ENCODE measurements at places on chromosomes 6 and 20.

DNA sequence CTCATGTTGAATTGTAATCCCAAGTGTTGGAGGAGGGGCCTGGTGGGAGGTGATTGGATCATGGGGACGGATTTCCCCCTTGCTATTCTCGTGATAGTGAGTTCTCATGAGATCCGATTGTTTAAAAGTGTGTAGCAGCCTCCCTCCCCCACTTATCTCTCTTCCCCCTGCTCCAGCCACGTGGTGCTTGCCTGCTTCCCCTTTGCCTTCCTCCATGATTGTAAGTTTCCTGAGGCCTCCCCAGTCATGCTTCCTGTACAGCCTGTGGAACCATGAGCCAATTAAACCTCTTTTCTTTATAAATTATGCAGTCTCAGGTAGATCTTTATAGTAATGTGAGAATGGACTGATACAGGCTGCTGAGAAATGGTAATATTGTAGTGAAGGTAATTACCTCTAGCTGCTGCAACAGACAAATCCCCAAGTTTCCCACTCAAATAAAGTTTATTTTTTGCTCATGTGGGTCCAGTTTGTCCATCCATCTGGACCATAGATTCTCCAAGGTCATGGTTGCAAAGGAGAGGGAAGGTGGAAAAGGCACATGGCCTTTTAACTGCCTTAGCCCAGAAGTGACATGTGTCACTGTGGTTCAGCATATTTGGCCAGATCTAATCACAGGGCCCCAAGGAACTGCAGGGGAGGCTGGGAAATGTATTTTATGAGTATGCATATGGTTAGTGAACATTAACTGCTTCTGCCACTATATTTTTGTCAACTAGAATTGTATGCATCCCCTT is 89.2 kb downstream of the TRMT11 start:
- DNase-seq: no peak

DNA sequence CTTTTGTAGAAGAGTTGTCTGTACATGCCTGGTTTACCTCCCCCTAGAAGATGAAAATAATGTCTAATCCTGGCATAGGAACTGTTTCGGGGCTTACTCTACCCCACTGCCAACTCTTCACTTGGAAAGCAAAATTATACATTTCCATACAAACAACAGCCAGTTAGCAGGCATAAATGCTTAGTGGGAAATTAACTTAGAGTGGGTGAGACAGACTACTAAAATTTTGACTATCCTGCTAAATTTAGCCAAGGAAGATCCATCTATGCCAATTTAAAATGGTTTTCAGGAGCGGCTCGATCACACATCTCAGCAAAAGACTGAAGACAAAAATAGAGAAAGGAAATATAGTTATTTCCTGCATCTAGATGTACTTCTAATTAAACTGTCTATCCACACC is 221.2 kb downstream of the TPBG start:
- DNase-seq: no peak

GRCh38 chr20:45500022-45500421 is 15.4 kb downstream of the SPINT3 start:
- DNase-seq: no peak

DNA sequence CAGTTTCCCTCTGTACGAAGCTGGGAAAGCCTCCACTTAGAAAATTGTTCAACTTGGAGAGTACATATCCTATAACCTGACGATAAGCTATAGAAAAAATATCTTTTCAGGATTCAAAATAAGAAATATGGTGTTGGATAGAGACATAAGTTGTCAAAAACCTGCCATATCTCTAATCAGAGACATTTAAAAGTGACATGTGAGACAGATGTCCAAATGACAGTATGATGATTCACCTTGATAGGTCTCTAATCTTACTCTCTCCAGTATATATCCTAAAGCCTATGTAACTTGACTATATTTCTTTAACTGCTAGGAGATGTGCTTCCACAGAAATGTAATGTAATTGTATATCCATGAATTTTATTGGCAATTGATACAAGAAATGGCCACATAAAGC is 932.4 kb upstream of the MAN1A1 start:
- DNase-seq: no peak

DNA sequence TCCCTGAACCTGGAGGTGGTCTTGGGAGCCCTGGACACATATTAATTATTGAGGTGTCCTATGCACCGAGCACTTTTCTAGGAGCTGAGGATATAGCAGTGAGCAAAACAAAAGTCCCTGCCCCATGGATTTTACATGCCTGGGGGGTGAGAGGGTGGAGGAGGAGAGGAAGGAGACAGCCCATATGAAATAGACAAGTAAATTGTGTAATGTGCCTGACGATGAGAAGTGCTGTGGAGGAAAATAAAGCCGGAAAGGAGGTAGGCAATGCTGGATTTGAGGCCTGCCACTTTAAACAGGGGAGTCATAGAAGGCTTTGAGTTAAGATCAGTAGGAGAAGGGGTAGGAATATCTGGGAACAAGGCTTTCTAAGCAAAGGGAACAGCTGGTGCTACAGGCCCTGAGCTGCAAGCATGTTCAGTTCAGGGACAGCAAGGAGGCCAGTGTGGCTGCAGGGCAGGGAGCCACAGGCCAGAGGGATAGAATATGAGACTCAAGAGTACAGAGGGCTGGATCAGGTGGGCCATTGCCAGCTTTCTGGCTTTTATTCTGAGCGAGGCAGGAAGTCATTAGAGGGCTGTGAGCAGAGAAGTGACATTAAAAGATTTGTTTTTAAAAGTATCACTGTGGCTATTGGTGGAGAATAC is 19.1 kb upstream of the MYLIP start:
- DNase-seq: no peak

DNA sequence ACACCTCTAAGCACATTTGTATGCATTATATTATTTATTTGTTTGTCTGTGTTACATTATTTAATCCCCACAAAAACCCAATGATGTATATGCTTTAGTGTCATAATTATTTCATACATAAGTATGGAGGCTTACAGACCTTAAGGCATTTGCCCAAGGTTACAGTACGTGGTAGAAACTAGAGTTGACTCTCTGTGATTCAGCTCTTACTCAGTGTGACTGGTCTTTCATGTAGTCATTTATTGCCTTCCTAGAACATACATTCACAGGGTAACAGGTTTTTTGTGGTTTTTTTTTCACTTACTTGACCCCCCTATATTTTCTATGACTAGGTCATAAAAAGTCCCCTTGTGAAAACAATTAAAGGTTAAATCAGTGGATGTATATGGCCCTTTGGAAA is 566.8 kb downstream of the TFAP2A start:
- DNase-seq: no peak

DNA sequence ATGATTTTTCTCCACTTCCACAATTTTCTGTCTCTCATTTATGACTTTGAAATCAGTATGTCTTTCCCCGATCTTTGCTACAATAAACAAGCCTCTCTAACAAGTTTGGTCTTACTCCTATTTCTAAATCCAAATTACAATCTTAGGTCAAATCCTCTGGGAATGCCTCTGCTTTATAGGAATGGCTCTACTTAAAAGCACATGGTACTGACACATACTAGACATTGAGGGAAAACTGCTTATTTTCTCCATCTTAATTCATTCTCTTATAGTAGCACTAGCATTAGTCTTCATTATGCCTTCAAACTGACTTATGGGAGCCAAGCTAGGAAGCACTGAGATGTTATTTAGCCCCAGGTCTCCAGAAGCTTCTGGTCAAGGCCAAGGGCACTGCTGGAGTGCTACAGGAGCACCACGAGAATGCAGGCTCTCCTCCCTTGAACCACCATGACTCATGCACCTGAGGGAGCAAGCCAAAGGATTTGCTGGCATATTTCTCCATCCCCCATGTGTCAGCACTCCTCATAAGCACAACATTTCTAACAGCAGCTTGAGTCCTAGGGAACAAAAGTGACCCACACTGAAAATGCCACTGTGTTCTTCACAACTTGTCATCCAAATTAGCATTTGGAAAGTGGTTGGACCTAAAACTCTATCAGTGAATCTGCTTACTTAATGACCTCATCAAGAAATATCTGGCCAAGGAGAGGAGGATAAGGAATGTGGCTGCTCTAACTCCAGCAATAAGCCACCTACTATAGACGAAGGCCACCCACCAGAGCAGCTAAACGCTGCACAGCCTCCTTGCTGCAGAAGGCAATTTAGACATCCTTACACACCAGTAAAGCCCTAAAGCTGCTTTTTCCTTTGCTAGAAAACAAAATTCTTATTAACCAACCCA is 156.8 kb upstream of the KCNQ5 start:
- DNase-seq: no peak

DNA sequence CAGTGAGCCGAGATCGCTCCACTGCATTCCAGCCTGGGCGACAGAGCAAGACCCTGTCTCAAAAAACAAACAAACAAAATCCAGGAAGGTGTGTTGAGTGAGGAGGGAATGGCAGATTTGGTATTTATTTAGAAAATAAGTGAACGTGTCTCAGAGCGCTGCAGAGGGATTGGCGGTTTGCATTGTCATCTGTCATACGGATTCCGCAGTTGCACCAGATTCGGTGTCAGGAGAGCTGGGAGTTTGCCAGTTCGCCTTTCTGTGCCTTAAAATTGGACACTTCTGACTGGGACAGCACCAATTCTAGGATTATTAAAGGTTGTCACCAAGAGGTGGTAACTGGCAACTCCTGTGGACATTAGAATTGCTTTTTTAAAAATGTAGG is 912 bp downstream of the SNRNP48 start:
- no peak for DNase-seq

GRCh38 chr6:158398252-158399024 is 86.2 kb downstream of the TULP4 start:
- no peak for DNase-seq

DNA sequence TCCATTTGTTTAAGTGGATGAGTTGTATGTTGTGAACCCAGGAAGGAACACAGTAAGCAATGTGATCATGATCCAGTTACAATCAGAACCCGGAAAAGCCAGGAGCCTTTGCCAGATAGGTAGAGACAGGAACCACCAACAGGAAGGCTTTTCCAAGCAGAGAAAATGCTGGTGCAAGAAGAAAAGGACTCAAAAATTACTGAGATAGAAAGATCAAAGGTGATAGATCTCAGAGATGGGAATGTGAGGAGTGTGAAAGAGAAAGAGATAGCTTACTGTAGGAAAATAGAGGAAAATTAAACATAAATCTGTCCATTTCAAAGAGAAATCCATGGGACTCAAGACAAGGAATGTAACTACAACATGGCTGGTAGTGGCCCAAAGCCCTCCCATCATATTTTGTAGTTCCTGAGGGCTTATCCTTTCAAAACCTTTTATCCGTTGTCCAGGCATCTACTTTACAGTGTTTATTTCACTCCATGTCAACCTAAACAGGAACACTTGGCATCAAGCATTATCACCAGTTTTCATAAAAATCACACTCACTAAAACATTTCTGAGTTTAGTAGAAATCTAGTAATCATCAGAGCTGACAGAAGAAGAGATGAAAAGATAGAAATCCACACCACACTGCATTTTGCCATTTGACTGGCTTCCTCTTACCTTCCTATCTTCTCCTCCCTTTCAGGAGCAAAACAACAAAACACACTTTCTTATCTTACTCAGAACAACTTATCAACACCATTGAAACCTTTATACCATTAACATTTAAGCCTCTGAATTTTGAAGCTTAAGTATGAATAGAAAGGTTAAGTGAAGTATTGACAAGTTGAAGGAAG is 44.5 kb upstream of the STXBP5 start:
- DNase-seq: no peak

GRCh38 chr6:111038534-111039252 is 48.6 kb upstream of the SLC16A10 start:
- no peak for DNase-seq

DNA sequence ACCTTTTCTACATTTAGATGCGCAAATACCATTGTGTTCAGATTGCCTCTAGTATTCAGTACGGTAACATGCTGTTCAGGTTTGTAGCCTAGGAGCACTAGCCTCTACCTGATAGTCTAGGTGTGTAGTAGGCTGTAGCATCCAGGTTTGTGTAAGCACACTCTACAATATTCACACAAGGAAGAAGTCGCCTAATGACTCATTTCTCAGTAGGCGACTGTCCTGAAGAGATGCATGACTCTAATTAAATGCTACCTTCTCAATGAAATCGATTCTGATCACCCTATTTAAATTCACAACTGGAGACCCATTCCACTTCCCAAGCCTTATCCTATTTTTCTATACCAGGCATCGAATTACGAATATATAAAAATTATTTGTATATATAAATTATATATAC is 1.3 kb downstream of the MCUR1 start:
- DNase-seq: peak; percentile 3

DNA sequence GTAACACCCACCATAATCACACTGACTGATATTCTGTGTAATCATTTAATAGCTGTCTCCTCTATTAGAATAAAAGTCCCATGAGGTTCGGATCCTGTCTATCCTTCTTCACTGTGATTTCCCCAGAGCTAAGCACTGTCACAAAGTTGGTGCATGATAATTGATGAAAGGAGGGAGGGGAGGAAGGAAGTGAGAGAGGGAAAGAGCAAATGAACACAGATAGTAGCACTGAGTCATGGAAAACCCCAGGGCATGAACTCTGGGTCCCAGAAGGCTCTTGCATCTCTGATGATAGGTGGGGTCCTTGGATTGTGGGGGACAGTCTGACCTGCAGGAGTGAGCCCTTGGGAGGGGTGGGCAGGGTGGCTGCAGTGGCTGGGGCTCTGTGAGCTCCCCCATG is 294.1 kb downstream of the LRFN2 start:
- no peak for DNase-seq

DNA sequence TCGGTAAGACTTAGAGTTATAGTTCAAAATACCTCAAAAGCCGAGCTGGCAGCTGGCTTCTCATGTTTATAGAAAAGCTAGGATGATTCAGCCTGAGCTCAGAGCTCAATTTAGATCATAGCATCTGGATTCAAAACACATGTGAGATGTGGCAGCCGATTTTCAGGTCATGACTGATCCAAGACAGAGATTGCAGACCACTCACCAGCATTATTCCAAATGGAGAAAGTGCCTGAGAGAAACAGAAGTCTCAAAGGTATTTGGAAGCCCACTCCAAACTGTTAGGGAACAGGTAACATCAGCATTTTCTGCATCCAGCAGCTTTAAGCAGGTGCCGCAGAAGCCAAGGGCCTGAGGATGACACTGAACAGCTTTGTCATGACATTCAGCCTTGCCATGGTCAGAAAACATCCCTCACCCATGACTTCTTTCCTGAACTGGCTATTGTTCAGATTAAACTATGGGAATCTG is 102.2 kb downstream of the BACH2 start:
- no peak for DNase-seq

GRCh38 chr6:39365281-39366074 is 43.0 kb upstream of the KCNK16 start:
- no peak for DNase-seq

DNA sequence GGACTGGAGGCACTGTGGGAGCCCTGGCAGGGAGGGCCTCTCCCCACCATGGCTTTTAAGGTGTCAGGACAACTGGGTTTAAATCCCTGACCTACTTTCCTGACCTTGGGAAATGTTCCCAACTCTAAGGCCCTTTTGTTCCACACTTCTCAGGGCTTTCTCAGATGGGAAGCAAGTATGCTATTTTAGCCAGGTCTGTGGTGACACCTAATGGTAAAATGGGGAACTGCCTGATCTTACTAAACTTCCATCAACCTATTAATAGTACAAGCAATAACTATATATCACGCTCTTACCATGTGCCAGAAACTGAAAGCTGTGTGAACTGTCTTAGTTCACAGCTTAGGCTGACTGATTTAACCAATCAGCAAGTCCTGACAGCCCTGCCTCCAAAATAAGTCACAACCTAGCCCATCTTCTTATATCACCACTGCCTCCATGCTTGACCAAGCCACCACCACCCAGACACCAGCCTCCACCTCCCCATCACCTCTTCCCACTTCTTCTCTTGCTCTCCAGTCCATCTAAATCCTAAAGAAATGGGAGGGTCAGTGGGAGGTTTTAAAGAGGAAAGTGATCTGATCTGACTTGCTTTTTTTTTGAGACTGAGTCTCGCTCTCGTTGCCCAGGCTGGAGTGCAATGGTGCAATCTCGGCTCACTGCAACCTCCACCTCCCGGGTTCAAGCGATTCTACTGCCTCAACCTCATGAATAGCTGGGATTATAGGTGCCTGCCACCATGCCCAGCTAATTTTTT is 6.9 kb upstream of the BLCAP start:
- peak; percentile 80 for DNase-seq

Data from NCI-H146 (cell line).